ENCODE measurements at places on chromosomes 2 and 18. TPM values are rescaled to one million over a fixed set of nuclear protein-coding genes. Genes with fewer than 3 reads are reported as not detected.

DNA sequence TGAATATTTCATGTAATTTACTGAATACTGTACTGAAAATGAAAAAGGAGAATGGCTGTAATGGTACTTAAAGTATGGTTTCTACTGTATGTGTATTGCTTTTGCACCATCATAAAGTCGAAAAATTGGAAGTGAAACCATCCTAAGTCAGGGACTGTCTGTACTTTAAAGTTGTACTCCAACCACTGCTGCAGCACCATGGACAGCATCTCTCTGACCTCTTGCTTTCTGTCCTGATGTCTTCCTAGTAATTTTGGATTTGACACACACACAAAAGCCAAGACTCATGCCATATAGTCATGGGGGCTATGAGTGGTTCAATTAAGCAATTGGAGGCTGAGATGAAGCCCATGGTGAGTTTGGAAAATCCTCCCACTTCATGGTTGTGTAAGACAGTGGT, 256.3 kb upstream of the PKDCC start:
- no peaks in the 10 kb centered on the region for H3K27me3 ChIP-seq
- H3K36me3 ChIP-seq: no peaks in the 10 kb centered on the region
- H3K4me3 ChIP-seq: no peak overlapping the region
- H3K27ac ChIP-seq: no peak overlapping the region
- no peaks in the 10 kb centered on the region for H3K4me1 ChIP-seq

Gene CXCR1
- 0.41 TPM for total RNA-seq

Gene SERPINB10
- not detected for total RNA-seq

DNA sequence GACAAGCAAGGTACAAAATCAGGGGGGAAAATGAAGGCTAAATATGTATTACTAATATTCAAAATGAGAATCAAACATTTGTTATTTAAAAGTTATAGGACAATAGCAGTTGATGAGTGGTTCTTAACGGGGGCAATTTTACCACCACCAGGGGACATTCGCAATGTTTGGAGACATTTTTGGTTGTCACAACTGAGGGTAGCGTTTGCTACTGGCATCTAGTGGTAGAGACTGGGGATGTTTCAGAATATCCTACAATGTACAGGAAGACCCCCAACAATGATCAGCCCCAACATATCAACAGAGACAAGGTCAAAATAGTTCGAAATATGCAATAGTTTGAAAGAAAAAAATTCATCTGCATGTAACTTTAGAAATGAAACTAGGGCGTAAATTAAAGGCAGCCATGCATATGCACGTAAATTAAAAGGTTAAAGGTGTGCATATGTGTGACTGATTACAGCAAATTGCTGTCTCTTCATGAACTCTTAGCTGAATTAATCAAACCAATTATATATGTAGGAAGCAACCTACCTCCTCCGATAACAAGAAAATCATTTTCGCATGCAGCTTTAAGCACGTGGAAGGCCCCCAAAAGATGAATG, 61.2 kb upstream of the CUL3 start:
- H3K4me3 ChIP-seq: no peak overlapping the region
- DNase-seq: no peak
- no peaks in the 10 kb centered on the region for H3K36me3 ChIP-seq
- H3K4me1 ChIP-seq: no peaks in the 10 kb centered on the region

Gene ITGA4
- 0.61 TPM for total RNA-seq

- DNase-seq: no peak
- H3K4me3 ChIP-seq: no peak overlapping the region
- H3K27me3 ChIP-seq: no peaks in the 10 kb centered on the region
- H3K4me1 ChIP-seq: no peaks in the 10 kb centered on the region
Measured at GRCh38 chr2:128422571-128422970, 103.9 kb upstream of the HS6ST1 start.

DNA sequence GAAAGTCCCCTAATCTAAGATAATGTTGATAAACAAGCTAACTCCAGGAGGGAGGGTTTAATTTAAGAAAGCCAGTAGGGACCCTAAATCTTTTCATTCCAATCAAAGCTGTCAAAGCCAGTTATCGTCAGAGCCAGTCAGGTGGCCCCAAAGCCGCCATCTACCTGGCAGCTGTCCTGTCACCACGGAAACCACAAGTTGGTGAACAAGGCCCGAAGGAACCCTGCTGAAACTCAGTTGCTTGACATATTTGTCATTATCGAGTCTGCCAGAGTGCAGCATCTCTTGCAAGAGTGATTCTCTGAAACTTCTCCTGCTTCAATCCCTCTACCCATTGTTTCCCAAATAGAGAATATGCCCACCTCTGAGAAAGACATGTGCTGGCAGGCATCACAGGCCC, 30.8 kb upstream of the POLE4 start:
- no peak overlapping the region for H3K4me3 ChIP-seq
- no peaks in the 10 kb centered on the region for H3K27me3 ChIP-seq
- no peaks in the 10 kb centered on the region for H3K36me3 ChIP-seq

- H3K27ac ChIP-seq: peak overlapping the region; percentile 75
- H3K4me3 ChIP-seq: peak overlapping the region; percentile 35
- H3K36me3 ChIP-seq: no peaks in the 10 kb centered on the region
- no peaks in the 10 kb centered on the region for H3K27me3 ChIP-seq
- no peak for DNase-seq
Measured at GRCh38 chr2:46335391-46336282, 38.4 kb downstream of the EPAS1 start.

- no peak for DNase-seq
- peaks cover 8% of the 10 kb centered on the region for H3K4me1 ChIP-seq
- H3K27me3 ChIP-seq: no peaks in the 10 kb centered on the region
- H3K4me3 ChIP-seq: no peak overlapping the region
- H3K36me3 ChIP-seq: no peaks in the 10 kb centered on the region
Measured at GRCh38 chr2:128236491-128237035, 82.1 kb downstream of the HS6ST1 start.

DNA sequence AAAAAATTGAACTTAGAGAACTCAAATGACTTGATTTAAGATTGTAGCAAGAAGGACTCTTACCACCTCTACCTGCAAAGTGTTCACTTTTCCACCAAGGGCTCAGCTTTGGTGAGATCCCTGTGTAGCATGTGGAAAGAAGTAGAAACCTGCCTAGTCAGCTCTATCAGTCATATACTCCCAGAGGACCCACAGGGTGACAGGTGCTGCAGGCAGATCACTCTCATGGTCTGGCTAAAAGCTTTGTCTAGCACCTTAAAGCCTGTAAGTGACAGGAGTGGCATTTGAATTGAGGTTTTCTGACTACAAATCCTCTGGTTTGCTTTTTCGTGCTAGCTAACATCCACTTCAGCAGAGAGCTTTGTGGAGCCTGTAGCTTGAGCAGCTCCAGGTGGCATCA, 18.7 kb upstream of the NEMP2 start:
- DNase-seq: no peak
- no peak overlapping the region for H3K4me3 ChIP-seq
- H3K36me3 ChIP-seq: no peaks in the 10 kb centered on the region
- no peak overlapping the region for H3K27ac ChIP-seq
- H3K4me1 ChIP-seq: no peaks in the 10 kb centered on the region
- H3K27me3 ChIP-seq: no peaks in the 10 kb centered on the region
